ENCODE measurements at places on chromosomes 3 and 15.

DNA sequence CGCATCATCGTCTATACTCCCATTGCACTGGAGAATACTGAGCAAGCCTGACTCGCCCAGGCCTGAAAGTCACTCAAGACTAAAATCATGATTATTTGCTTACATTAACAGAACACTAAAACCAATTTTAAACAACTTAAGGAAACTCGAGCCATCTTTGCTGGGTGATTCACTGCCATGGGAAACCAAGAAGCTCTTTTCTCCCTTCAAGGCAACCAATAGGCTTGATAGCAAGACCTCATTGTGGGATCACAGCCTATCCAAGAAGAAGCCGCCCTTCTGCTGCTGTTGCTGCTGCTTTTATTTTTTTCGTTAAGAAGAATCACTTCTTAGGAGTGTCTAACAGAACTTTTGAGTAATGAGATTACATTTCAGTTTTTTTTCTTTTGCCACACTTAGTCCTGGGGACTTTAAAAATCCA, 479.4 kb downstream of the FOXP1 start:
- DNase-seq, result no peak

DNA sequence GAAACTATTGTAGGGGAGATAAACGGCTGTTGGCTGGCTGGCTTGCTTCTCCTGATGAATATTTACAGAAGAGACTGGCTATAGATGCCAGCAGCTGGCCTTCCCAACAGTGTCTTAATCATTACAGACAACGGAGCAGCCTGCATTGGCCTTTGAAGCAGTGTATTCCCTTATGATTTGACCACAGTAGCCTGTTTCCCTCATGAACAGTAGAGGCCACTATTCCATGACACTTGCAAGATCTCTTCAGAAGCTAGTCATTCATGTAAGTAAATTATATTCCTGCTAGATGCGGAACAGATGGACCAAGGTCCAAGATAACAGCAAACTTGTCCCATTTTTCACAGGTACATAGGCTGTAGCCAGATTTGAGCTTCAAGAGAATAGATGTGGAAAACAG, 47.3 kb downstream of the TMCO5A start:
- no peak for DNase-seq

- DNase-seq, result no peak
Measured at GRCh38 chr3:2211568-2211967, 112.9 kb downstream of the CNTN4 start.

GRCh38 chr3:4841776-4842440, 137.3 kb upstream of the BHLHE40 start:
- no peak for DNase-seq

DNA sequence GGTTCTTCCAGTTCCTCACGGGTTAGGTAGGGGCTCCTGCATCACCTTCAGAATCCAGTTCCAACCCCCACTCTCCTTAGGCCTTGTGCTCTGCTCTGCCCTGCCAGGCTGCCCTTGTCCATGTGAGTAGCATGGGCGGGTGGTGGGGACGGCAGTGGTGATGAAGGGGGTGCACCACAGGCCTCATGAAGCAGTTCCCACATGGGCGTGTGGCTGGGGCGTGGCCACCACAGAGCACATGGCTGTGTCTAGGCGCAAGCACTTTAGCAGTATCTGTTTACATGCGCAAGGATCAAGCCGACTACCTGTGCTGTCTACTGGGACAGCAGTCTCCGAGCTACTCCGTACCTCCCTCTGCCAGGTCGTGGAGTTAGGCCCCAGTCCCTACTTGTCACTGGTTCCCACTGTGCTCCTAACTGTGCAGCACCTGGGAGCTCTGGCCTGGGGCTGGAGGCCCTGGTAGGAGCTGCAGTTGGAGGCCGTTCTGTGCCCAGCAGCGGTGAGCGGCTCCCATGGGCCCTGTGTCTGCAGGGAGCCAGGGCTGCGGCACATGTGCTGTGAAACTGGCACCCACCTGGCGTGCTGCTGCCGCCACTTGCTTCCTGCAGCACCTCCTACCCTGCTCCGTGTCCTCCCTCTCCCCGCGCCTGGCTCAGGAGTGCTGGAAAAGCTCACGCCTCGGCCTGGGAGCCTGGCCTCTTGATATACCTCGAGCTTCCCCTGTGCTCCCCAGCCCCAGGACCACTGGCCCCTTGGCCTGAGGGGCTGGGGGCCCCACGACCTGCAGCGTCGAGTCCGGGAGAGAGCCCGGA, 53.5 kb downstream of the PLXNA1 start:
- DNase-seq, result no peak

DNA sequence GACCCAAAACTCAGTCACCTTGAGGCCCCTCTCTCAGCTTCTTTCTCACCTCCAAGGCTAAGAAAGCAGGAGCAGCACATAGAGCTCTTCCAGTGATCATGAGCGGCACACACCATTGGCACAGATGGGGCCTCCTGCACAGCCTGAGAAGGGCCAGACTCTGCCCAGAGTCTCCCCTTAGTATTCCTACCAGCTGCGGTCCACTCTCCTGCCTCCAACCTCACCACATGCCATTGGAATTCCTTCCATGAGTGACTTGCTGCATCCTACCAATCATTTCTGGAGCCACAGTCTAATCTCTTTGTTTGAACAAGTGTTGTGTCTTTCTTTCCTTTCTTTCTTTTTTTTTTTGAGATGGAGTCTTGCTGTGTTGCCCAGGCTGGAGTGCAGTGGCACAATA, 39.3 kb downstream of the CDCP1 start:
- DNase-seq, result no peak

DNA sequence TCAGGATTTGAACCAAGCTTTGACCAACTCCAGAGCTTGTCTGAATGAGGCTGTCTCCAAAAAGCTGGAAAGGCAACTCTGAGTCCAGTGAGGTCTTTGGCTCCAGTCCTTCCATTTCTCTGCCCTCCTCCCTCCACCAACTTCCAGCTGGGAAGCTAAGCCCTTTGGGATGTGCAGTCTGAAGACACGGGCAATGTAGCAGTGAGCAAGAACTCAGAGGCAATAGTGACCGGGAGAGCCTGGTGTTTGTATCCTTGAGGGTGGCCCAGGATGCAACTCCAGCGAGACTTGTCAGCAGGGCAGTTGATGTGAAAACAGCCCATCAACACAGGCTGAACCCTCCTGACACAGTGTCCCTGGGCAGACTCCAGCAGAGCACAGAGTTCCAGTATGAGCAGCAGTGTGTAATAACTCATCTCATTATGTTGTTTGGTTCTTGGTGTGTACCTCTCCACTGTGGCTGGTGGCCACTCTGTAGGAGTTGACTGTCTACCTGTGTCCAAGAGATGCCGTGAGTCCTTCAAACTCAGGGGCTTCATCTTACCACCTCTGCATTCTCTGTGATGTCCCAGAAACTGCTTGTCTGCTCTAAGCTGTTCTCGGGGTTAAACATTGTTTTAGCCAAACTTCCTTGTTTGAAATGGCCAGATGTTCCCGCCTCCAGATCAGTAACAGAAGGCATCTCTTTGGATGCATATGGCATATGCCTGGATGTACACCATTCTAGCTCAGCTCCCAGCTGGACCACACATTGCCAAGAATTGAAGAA, 6.6 kb downstream of the CDCP1 start:
- no peak for DNase-seq

- DNase-seq, result no peak
Measured at GRCh38 chr3:197348014-197348413, 49.6 kb upstream of the DLG1 start.

DNA sequence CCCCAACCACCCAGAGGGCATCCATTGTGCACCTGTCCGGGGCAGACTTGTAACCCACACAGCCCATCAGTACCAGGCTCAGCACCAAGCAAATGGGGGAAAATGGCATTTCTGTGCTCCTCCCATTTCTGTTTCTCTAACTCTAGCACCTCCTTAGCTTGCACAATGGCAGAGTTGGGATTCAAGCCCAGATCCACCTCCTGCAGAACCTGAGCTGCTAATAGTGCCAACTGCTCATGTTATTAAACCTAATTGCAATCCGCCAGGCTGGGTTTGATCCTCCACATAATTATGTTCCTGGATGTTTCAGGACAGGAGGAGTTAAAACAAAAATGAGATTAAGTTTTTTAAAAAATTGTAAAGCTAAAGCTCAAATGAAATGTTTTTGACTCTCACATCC, 235.0 kb downstream of the OCA2 start:
- DNase-seq, result no peak

GRCh38 chr15:91559066-91559465, 294.4 kb upstream of the SLCO3A1 start:
- no peak for DNase-seq

GRCh38 chr3:172268868-172269267, 179.4 kb downstream of the GHSR start:
- DNase-seq, result no peak

GRCh38 chr3:46517016-46517783, 19.4 kb downstream of the RTP3 start:
- no peak for DNase-seq

DNA sequence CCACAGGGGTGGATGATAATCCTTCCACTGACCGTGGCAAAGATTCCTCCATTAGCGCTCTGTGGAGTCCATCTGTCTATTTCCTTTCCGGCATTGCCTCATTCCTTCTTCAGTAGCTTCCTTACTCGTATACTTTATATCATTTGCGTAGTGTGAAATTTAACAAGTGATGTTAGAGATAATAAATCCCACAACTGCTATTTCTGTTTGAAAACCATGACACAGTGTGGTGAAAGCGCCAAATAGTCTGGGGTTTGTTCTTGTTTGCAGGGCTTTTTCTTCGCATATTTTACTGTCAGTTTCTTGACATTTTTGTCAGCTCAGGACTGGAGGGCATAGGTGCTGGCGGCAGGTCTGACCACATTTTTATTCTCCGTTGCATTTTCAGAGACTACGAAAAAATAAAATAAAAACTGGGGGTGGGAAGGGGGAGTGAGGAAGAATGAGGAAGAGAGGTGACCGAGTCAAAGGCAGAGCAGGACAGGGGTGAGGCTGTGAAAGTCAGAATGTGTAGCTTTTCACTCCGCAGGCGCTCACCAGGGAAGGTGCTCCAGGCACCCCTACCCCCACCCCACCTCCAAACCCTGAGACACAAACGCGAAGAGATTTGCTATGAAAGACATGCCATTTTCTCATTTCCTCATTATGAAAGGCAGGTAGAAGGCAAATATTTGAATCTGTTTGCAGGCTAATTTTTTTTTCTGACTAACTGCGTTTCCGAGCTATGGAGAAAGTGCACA, 965.0 kb downstream of the MCTP2 start:
- DNase-seq, result no peak

DNA sequence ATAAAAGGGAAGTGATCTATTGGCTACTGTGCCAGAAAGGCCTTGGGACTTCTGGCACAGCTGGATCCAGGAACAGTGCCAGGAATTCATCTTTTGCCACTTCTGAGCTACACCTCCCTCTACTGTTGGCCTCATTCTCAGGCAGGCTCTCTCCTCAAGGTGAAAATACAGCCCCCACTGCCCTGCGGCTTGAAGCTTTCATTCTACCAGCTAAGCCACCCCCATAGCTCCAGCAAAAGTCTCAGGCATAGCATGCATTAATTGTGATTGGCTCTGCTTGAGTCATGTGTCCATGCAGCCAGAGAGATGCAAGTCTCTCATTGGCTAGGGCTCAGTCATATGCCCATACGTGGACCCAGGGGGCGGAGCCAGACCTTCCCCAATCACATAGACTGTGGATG, 142.4 kb downstream of the TPRA1 start:
- DNase-seq, result no peak

GRCh38 chr3:3589715-3590130, 209.5 kb upstream of the LRRN1 start:
- DNase-seq, result no peak

DNA sequence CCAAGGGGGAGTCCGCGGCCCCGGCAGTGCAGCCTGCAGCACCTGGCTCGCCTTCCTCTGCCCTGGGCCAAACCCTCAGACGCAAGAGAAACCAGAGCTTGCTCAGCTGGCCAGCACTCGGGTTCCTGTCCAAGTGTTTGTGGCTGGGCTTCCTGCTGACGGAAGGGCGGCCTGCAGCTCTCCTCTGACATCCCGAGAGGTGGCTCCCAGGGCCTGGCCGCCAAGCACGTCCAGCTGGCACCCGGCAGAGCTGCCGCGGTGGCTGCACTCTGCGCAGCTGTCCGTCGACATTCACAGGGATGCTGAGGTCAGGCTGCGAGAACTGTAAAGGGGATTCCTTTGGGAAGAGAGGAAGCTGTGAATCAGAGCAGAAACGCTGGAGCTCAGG, 85.6 kb downstream of the CPN2 start:
- DNase-seq, result no peak

DNA sequence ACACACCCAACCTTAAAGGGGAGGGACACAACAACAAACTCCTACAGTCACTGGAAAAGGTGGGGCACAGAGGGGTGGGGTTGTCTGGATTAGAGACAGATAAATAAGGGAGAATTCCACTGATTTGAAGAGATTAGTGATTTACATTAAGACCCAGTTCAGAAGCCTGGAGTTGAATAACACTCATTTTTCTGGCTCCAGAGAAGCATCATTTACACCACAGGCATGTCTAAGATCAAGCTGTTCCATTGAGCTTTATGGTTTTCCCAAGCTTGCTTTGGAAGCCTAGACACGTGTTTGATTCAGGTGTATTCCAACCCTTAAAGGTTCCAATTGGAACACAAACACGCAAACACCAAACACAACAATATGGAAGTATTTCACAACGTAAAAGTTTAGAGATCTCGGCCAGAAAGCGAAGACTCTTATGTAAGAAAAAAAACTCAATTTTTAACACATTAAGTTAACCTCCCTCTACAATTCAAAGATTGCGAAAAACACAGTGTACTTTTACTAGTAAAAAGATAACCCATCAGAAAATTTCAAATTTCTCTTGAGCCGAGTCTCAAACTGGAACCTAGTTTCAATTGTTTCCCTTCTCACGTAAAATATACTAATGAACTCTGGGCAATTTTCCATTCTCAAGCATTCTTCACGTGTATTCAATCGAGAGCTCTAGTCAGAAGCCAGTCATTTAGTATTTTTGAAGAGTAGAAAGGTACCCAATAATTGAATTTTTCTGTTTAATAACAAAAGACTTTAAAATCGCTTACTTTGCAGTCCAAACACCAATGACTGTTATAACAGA, 2.1 kb downstream of the TRA2B start:
- no peak for DNase-seq

DNA sequence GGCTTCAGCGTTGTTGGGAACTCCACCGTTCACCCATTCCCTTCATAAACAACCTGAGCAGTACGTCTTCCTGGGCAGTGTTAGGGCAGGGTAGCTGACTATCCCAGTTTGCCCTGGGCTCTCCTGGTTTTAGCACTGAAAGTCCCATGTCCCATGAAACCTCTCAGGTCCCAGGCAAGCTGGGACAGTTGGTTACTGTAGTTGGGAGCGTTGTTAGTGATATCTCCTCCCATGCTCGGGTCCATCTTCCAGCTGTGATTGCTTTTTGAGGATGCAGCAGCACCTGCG, 60.9 kb upstream of the HERC1 start:
- DNase-seq, result no peak

All from activated naive CD8-positive, alpha-beta T cell treated with anti-CD3 and anti-CD28 coated beads, Interleukin-2, amount 50 U/mL, for 24 hours (primary cell).